Cerebellar nuclear complex (tissue), 1 donor: ENCODE measurements at places on chromosomes 12 and 14.

- no peak for DNase-seq
Measured at GRCh38 chr14:28770061-28770460, 3.5 kb downstream of the FOXG1 start.

DNA sequence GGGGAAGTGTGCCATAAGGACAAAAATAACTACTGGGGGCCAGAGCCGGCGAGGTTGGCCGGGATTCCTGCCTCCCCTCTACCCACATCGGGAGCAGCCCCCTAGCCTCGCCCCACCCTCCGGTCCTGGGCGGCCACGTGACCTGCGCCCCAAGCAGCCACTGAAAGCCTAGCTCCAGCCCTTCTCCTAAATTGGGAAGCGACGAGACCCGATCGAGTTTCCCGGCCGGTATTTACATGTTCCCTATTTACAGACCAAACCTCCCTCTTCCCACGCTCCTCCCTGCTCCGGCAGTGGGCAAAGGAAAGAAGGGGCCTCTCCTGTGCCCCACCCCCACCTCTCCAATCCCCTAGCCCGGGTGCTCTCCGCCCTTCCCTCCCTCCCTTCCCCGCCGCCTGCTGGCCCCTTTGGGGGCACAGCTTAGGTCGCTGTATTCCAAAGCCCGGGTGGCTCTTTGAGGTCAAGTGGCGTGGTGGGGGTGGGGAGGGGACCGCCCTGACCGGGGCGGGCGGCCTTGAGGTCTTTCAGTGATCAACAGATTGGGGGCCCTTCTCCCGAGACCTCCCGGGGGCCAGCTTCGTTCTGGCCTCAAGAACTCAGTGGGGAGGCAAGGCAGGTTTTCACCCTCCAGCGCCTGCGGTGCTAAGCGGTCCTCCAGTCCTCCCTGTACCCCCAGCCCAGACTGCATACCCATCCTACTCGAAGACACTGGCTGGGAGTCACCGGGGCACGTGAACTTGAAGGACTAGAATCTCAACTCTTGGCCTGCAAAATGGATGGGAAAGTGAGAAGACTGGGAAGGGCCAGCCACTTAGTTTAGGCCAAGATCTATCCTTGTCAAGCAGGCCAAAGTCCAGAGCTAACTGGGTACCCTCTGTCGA lies 6.3 kb upstream of the CTDSP2 start:
- DNase-seq = no peak

- DNase-seq = no peak
Measured at GRCh38 chr12:12010277-12011039, 60.3 kb upstream of the BCL2L14 start.

- no peak for DNase-seq
Measured at GRCh38 chr12:26711569-26711968, 121.4 kb downstream of the ITPR2 start.

GRCh38 chr12:117294189-117294603 lies 67.2 kb downstream of the NOS1 start:
- DNase-seq = no peak
